Ascending aorta (tissue), 2 donors: ENCODE measurements at places on chromosomes 11 and 22. TPM values are rescaled to one million over a fixed set of nuclear protein-coding genes. Genes with fewer than 3 reads are reported as not detected.

- no peak overlapping the region for H3K4me3 ChIP-seq
- no peak overlapping the region for H3K27ac ChIP-seq
- H3K36me3 ChIP-seq: no peaks in the 10 kb centered on the region
Measured at GRCh38 chr22:30511109-30511508, 5.6 kb upstream of the SEC14L4 start.

Gene IRAG1
- total RNA-seq: 236 TPM

DNA sequence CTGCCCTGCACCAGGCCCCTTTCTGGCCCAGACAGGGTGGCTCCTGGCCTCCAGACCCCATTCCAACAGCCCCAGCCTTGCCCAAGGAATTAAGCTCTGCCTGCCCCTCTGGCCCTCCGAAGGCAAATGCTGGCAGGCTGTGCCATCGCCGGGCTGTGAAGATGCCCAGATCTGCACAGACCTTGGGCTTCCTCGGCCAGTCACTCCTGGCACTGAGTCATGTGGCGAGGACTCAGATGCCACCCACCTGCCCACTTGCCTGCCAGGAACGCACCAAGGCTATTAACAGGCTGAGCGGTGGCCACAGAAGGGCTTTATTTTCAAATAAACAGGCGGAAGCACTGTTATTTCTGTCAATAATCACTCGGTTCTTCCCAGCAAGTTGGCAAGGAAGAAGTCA lies 50.3 kb upstream of the TTLL12 start:
- no peak for DNase-seq
- H3K27ac ChIP-seq: no peak overlapping the region
- H3K36me3 ChIP-seq: no peaks in the 10 kb centered on the region
- H3K4me1 ChIP-seq: no peaks in the 10 kb centered on the region
- no peak overlapping the region for H3K4me3 ChIP-seq

DNA sequence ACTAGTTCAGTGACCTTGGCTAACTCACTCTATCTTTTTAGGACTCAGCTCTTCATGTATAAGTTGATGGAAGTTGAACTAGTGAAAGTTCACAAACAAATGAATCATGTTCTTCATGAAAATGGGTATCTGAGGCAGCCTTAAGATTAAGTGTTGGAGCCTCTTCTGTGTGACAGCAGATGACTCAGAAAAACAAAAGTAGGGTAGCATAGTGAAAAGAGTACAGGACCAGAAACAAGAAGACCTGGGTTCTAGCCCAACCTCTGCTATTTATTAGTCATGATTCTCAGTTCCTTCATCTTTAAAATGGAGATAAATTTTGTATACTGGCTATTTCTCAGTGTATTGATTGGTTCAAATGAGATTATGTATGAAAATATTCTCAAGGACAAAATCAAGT lies 60.2 kb downstream of the USP35 start:
- no peak overlapping the region for H3K27ac ChIP-seq
- no peak for DNase-seq
- no peaks in the 10 kb centered on the region for H3K36me3 ChIP-seq
- H3K27me3 ChIP-seq: no peaks in the 10 kb centered on the region
- no peak overlapping the region for H3K4me3 ChIP-seq

DNA sequence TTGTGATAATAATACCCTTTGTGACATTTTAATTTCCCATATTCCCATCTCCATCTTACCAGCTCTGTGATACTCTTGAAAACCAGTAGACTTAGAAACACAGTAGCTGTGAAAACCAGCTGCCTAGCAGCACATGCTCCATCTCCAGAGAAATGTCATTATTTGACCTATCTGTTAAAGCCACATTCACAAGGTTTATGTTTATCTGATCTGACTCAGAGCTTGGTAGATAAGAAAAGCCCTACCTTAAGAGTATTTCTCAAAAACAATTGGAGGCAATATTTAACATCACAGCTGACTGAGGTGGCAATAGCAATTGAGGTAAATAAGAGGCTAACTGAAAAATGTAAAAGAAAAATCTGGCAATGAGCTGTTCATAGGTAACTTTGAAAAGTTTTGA lies 8.1 kb upstream of the ANO3 start:
- H3K4me1 ChIP-seq: no peaks in the 10 kb centered on the region
- H3K4me3 ChIP-seq: no peak overlapping the region
- no peaks in the 10 kb centered on the region for H3K27me3 ChIP-seq

DNA sequence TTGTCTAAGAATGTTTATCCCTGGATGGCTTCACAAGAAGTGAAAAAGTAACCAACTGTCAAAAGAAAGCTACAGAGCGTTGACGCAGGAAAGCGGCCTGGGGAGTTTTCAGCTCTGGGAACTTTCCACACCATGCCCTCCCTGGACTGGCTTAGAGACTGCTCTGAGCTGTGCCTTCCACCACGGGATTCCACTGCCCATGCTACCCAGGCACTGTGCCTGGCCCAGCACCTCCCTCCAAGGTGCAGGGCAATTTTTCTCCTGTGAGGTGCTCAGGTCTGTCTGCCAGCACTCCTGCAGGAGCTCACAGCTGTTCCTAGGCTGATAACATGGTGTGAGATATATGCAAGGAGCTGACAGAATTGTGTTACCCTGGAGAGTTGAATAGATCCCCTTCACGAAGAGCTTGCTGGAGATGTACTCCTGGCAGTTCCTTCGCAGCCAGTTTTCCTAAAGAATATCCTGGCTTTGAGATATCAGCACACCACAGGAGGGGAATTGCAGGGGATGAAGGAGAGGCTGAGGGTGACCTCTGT lies 258.3 kb upstream of the B3GAT1 start:
- no peaks in the 10 kb centered on the region for H3K36me3 ChIP-seq
- no peak overlapping the region for H3K4me3 ChIP-seq
- no peak overlapping the region for H3K27ac ChIP-seq
- no peak for DNase-seq
- H3K4me1 ChIP-seq: no peaks in the 10 kb centered on the region

Gene MYO18B
- 12.0 TPM for total RNA-seq
